ENCODE measurements at places on chromosomes 6 and 20.
A peak's percentile ranks its signal among the peaks of the same experiment; 100 is the strongest.

DNA sequence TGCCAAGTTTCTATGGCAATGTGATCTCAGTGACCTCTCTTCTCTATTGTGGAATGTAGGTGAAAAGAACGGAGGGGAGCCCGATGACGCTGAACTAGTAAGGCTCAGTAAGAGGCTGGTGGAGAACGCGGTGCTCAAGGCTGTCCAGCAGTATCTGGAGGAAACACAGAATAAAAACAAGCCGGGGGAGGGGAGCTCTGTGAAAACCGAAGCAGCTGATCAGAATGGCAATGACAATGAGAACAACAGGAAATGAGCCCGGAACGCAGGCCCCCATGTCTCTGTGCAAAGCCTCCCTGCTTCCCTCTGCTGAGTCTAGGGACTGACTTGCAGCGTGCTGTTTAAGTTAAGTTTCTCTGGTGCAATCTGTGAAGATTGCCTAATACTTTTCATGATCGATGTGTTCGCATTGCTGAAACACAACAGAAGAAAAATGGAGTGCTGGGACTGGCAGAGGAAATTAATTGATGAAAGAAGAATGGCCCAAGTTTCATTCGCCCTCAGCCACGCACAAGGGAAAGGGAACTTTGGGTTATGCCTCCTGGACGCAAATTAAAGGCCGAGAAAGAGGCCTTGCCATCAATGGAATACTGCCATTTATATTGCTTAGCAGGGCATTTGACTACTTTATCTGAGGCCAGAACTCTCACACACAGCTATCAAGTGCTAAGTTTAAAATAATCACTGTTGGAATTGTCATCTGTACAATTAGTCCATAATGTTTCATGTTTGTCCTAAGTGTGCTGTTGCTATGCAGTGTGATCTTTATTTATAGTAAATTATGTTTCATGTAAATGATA lies 146.4 kb downstream of the AKAP7 start:
- DNase-seq, result peak; percentile 52

DNA sequence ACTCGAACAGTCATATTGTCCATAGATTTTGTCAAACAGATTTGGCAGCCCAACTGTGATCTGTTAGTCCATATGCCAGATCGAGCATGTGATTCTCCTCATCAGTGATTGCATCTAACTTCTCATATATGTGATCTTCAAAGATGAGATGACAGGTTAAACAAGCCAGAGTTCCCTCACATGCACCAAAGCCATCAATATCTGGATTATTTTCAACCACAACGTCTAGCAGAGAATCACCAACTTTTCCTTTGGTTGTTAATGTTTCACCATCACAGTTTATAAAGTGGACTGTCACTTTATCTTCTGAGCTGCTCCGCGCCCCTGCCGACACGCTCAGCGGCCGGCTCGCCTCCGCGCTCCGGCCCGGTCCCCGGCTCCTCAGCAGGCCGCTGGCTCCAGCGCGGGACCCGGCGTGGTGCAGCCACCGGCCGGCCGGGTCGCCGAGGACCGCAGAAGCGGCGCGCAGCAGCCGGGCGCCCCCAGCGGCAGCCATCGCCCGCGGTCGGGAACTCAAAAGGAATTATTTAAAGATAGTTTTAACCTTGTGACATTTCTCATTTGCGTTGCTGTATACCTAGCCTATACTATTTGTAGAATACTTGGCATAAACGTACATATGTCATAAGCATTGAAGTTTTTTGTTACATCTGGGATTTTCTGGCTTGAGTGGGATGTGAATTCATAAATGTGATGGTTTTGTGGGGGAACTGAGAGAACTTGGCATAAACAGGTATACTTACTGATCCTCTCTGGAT lies 40.1 kb upstream of the DYNLRB1 start:
- DNase-seq, result peak; percentile 48

- DNase-seq, result no peak
Measured at GRCh38 chr6:56751604-56752003, 108.9 kb upstream of the DST start.

- no peak for DNase-seq
Measured at GRCh38 chr6:72787391-72788031, 165.6 kb downstream of the KCNQ5 start.

- DNase-seq, result no peak
Measured at GRCh38 chr6:159203304-159204005, 34.3 kb downstream of the FNDC1 start.

DNA sequence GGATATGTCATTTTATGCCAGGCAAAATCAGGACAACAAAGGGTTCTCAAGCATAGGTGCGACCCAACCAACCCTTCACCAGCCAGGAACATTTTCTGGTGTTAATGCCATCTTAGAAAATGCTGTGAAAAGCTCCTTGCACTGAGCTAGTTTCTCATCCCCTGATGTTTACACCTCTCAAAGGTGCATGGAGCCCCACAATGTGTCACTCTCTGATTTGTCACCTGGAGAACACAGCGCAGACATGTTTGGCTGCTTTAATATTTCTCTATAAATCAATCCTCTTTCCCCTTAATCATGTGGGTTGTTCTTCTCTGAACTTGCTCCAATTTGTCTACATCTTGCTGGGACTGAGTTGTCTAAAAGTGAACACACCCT lies 244.3 kb downstream of the TSHZ2 start:
- DNase-seq, result no peak

DNA sequence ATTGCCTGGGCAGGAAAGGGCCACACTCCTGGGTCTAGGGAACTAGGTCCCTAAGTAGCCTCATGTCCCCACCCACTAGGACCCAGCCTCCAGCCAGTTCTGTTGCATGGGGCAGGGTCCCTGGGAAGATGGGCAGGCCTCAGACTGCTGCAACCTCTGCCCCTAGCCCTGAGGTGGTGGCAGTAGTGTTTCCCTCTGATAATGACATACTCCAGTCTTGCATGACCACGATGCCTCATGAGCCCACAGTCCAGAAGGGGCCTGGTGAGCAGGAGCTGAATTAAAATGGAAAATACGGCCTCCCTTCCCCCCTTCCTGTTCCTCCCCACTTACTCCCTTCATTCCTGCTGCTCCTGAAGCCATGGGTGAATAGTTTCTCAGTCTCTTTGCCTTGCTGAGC lies 36.0 kb upstream of the SCRT2 start:
- no peak for DNase-seq

DNA sequence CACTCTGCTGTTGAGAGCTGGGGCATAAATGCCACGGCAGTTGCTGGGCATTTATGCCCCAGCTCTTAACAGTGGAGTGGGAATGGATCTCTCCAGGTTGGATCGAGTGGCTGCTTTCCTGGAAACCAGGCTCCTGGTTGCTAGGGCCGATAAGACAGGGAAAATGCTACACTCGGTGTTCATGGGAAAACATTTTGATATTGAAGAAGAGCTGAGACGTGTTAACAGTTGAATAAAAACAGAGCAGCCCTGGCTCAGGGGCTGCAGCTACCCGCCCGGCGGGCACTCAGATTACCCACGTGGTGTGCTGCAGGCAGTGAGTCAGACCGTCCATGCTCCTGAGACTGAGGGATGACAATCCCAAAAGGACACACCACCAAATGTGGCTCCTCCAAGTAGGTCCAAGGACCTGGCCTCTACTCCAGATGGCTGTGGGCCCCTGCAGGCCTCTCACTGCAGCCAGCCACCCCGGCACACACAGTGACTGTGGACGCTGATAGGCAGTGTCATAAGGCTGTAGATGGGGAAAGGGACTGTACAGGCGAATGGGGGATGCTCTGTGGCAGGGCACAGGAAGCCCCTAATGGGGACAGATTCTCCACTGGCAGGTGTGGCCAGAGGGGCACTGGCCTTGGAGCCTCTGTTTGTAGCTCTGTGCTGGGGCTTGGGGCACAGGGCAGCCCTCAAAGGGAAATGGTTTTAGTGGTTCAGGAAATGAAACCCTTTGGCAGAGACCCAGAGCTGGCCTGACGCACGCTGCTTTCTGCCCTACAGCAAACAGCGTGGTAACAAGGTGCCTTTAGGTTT lies 237.8 kb downstream of the LY86 start:
- DNase-seq, result no peak

DNA sequence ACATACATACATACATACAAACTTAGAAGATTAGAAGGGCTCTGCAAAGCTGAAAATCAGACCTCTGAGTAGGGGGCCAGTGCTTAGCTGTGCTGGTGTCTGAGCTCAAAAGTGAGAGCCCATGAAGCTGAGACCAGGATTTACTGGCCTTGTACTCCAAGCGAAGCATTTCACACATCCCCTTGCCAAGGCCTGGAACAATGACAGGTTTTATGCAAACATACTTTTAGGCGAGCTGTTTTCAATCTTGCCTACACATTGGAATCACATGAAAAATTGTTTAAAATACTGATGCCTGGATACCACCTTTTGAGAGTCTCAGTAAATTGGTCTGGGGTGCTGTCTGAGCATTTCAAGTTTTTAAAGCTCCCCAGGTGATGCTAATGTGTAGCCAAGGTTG lies 80.9 kb upstream of the SRSF6 start:
- DNase-seq, result no peak

DNA sequence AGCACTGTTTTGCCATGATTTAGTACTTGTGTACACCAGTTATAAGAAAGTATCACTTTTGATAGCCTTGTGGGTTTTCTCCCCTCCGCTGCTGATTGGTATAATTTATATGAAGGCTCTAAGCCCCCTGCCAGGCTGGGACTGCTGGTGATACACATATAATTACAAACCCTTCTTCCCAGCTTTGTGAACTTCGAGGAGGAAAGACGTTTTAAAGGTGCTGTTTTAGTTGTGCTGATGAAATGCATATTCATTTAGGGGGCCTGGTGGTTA lies 246.2 kb downstream of the TAF4 start:
- no peak for DNase-seq

GRCh38 chr6:28597217-28597835 lies 71.6 kb downstream of the GPX5 start:
- peak; percentile 56 for DNase-seq

GRCh38 chr6:14250573-14250972 lies 133.0 kb downstream of the CD83 start:
- no peak for DNase-seq

DNA sequence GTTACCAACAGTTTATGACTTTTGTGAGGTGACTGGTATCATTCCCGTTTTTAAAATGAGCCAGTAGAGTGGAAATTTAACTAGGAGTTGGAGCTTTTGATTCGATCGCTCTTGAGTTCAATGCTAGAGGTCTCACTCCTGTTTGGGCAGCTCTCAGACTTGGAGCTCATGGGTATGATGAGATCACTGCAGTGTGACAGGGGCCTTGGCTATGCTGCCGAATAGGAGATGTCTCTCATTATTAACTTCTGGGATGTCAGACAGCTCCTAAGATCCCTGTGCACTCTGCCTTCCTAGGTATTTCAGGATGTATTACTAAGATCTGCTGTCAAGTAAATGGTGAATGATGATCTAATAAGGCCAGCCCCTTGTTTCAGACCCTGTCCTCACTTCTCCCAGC lies 20.4 kb downstream of the AKAP12 start:
- DNase-seq, result no peak

DNA sequence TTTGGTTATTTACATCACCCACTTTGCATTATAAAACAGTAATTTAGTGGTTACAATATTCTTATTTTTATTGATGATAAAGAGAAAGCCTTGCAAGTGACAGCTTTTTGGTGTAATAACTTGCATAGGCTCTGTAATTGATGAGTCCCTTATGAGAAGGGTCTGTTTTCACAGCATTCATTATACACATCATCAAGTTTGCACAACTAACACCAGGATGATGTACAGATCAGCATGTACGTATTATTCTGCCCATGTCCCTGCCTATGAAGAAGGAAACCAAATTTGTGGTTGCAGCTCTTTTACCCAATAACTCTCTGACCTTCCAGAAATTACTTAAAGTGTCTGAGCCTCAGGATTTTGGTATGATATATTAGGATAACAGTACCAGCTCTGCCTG lies 59.2 kb downstream of the CLVS2 start:
- DNase-seq, result no peak

- DNase-seq, result no peak
Measured at GRCh38 chr20:25669826-25670422, 26.7 kb downstream of the ZNF337 start.

GRCh38 chr20:57985278-57985677 lies 243.2 kb downstream of the ANKRD60 start:
- no peak for DNase-seq

DNA sequence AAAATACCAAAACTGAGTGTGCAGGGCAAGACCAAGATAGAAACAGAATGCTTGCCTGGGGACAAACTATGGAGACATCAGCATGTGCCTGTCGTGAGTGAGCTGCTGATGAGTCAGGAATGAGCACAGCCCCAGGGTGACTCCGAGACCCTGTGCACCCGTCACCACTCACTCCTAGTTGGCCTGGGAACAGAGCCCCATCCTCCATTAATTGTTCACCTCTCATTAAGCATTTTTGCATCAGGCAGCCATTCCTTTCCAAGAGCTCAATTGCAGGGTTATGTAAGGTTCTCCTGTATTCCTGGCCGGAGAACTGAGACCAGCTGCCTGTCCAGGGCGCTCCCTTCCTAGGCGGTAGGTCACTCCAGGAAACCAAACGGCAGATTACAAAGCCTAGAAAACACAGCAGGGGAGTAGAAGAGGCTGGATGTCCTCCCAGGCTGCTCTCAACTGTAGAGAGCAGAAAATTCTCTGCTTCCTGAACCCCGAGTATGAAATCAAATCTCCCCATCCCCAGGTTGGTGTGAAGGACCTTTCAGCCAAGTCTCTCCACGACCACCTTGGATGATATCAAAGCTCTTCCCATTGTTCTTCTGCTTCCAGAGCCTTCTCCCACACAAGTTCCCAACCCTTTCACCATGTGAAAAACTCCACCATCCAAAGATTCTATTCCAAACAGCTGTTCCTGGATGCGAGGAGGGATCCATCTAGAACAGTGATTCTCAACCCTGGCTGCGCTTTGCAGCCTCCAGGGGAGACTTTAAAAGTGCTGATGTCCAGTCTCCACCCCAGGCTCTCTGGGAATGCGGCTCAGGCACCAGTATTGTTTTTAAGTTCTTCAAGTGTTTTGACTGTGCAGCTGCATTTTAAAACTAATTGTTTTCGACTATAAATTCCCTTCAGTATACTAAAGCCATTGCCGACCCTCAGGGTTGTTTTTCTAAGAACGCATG lies 532.6 kb upstream of the JARID2 start:
- DNase-seq, result no peak

GRCh38 chr6:52754443-52754842 lies 8.8 kb downstream of the GSTA2 start:
- DNase-seq, result no peak

GRCh38 chr6:144722925-144723324 lies 437.8 kb downstream of the UTRN start:
- DNase-seq, result no peak
